GM12878 (cell line): ENCODE measurements at places on chromosomes 5 and 9. TPM values are rescaled to one million over a fixed set of nuclear protein-coding genes. Genes with fewer than 3 reads are reported as not detected.

SV2C gene
- total RNA-seq: 1.1 TPM in 2 replicates

RNF183 gene
- total RNA-seq: not detected in 2 replicates

ZFP2 gene
- not detected in 2 replicates for total RNA-seq

ASS1 gene
- 0.28 and 0.58 TPM in 2 replicates for total RNA-seq

NR2F1 gene
- 0.32 and 0.36 TPM in 2 replicates for total RNA-seq

C9 gene
- 0.13 and 0.54 TPM in 2 replicates for total RNA-seq

FOXD4L6 gene
- not detected in 2 replicates for total RNA-seq

SLCO6A1 gene
- not detected in 2 replicates for total RNA-seq

DNA sequence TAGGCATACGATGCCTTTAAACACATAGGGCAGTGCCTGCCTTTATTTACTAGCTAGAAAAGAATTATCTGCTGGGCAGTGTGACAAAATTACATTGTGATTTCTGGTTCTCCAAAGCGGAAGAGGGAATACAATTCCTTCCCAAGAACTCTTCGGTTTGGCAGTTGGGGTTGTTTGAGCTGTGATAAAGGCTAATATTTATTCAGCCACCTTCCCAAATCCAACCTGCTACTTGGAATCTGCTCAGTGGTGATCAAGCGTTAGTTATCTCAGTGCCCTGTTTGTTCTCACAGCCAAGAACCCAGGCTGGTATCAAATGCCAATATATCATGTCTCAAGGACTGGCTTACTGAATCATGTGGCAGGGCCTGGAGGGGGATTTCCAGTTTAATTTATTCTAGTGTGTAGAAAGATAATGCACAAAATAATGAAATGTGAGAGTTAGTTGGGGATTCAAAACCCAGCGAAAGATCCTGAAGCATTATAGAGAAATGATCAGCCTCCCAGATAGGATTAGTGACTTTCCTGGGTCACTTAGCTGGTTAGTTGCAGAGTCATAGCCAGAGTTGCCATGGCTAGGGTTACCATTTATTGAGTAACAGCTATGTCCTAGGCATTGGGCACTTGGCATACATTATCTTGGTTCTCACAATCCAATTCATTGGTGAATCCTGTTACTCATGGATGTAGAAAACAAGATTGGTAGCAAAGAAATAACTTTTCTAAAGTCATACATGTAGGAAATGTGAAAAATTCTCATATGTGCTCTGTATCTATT is 457.0 kb upstream of the KLF4 start:
- H3K4me1 ChIP-seq: no peaks in the 10 kb centered on the region
- H3K36me3 ChIP-seq: no peaks in the 10 kb centered on the region
- no peak overlapping the region for H3K4me3 ChIP-seq
- H3K27ac ChIP-seq: no peak overlapping the region
- no peaks in the 10 kb centered on the region for H3K27me3 ChIP-seq
- no peak for DNase-seq

DNA sequence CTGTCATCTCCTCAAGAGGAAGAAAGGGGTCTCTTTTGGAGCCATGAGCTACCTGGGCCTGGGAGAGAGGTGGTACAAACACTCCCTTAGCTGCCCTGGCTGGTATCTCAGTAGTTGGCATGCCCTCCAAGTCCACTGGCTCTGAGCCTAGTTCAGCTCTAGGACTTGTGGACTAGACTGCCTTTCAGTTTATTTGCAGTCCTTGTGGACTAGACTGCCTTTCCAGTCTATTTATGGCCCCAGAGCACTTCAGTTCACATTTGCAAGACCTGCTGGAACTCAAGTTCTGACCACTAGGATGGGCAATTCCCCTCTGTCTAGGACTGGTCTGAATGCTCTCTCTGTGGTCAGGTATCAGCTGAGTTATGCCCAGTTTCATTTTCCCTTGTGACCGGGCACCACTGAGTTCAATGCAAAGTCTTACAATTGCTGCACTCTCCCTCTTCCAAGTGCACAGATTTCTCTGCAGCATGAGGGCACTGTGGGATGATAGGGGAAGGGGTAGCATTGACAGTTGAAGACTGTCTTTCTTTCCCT is 1019.0 kb downstream of the TAF11L14 start:
- no peak overlapping the region for H3K4me3 ChIP-seq
- peak; percentile 15 for DNase-seq
- no peaks in the 10 kb centered on the region for H3K4me1 ChIP-seq
- H3K27ac ChIP-seq: no peak overlapping the region
- no peaks in the 10 kb centered on the region for H3K36me3 ChIP-seq
- no peaks in the 10 kb centered on the region for H3K27me3 ChIP-seq

GRCh38 chr5:137866541-137867388 is 895 bp upstream of the MYOT start:
- no peak for DNase-seq
- H3K36me3 ChIP-seq: no peaks in the 10 kb centered on the region
- H3K4me3 ChIP-seq: no peak overlapping the region
- H3K27me3 ChIP-seq: no peaks in the 10 kb centered on the region

- no peak for DNase-seq
- H3K4me3 ChIP-seq: no peak overlapping the region
- H3K27ac ChIP-seq: no peak overlapping the region
- no peaks in the 10 kb centered on the region for H3K4me1 ChIP-seq
- no peaks in the 10 kb centered on the region for H3K27me3 ChIP-seq
Observed at GRCh38 chr5:20486826-20487225, 498.8 kb upstream of the CDH18 start.

DNA sequence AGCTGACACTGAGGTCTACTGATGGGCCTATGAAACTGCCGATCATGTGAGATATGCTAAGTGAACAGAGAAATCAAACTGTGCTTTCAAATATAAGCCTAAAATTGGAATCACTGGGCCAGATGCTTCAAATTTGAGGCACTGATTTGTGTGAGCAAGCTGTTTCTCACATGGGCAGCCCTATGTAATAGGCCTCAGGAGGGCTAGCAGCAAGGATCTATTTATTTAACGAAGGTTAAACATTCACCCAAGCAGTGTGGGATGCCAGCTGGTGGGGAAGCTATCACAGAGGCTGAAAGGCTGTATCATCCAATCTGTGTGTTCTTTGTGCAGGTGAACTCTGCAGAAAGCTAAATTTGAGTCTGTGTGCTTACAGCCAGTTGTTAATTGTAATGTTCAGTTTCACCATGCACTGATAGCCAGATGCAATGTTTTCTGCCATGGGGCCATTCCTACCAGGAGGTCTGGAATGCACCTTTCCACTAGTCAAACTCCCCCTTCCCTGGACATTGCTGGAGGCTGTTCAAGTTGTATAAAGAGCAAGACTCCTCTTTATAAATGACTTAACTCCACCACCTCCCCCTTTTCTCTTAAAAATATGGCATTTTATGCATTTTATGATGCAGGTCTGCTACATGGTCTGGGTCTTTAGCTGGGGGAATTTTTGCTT is 228.9 kb downstream of the SH3GL2 start:
- no peak overlapping the region for H3K4me3 ChIP-seq
- H3K27ac ChIP-seq: no peak overlapping the region

DNA sequence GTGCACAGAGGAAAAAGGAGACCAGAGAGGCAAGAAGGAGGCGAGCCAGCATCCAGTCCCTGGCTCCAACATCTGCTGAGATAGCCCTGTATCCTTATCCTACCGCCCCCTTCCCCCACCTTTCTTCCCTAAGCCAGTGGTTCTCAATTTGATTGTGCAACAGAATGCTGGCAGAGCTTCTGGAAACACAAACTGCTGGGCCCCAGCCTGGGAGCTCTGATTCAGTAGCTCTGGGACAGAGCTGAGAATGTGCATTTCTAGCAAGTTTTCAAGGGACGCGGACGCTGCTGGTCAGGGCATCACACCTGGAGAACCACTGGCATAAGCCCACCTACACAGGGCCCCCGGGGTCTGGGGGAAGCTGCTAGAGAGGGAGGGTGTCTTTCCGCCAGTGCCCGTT is 21.1 kb downstream of the AK8 start:
- no peak overlapping the region for H3K4me3 ChIP-seq
- no peaks in the 10 kb centered on the region for H3K36me3 ChIP-seq
- no peaks in the 10 kb centered on the region; the same call in 1 of the 2 replicates for H3K27me3 ChIP-seq
- H3K27ac ChIP-seq: no peak overlapping the region
- DNase-seq: no peak

DNA sequence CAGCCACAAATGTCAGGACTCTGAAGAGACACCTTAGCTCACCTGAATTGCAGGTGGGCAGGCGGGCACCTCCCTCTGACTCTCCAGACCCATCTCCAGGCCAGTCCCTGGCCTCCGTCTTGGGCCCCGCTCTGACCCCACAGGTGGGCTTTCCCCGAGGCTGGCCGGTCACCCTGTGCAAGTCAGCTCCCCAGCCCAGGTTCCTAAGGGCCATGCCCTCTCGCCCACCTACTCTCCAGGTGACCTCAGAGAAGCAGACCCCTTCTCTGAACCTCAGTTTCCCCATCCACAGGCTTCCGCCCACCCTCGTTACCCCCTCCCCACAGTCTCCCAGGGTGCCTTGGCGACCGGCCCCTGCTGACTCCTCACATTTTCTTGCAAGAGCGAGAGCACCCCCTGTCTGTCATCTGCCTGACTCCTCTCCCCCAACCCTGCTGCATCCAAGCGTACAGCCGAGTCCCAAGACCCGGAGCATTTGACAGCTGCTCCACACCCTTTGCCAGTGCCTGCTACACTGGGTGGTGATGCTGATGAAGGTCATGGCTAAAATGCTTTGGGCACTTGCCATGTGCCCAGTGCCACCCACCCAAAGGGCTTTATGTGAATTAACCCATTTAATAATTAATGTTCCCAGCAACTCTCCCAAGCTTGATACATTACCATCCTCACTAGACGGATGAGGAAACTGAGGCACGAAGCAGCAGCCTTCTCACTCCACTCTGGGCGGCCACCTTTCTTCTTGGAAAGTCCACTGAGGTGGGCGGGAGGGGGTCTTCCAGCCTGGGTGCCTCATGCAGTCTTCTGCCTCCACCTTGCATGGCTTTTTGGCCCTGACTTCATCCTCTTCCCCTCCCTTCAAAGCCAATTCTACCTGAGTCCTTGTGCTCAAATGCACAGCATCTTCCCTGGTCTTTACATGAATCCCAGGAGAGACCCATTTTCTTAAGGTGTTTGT is 51.1 kb upstream of the ORM1 start:
- no peak for DNase-seq
- H3K27me3 ChIP-seq: no peaks in the 10 kb centered on the region
- H3K27ac ChIP-seq: no peak overlapping the region
- no peaks in the 10 kb centered on the region for H3K36me3 ChIP-seq

DNA sequence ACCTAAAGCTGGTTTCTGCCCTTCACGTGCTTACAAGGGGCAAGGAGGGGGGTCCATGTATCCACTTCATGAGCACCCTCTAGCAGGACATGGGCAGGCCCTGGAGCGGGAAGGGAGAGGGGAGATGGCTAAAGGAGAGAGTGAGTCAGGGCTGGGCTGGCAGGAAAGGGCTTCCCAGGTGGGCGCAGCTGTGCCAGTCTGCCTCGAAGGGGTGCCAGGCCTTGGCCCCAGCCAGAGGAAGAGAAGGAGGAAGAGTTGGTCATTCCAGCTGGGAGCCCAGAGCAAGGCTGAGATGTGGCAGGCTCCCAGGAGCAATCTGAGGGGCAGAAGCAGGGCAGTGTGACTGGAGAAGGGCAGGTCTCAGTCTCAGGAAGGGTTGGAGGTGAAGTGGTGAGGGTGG is 24.7 kb downstream of the TRIM14 start:
- peaks cover 23% of the 10 kb centered on the region for H3K4me1 ChIP-seq
- DNase-seq: no peak
- H3K27ac ChIP-seq: no peak overlapping the region
- H3K36me3 ChIP-seq: peaks cover 23% of the 10 kb centered on the region

GRCh38 chr9:31210978-31211570 is 1173.4 kb upstream of the ACO1 start:
- peak; percentile 1 for DNase-seq
- H3K4me3 ChIP-seq: no peak overlapping the region
- no peak overlapping the region for H3K27ac ChIP-seq

DNA sequence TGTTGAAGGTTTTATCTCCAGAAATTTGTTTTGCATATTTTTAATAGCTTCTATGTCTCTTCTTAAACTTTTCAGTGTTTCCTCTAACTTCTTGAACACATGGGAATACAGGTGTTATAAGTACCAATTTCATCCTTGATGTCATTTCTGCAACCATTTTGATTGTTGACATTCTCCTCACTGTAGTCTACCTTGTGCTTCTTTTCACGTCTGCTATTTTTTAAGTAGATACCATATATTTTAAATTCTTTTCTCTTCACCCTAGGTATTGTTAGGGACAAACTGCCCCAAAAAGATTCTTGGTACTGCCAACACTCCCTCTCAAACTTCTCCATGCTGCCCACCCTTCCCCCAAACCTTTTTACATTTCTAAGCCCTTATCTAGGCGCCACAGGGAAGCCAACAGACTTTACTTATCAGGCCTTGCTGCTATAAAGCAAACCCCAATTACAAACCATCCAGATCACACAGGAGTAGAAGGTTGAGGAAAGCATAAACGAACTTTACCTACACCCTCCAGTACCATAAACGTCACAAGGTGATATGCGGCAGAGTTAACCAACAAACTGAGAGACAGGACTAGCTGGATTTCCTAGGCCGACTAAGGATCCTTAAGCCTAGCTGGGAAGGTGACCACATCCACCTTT is 1165.3 kb downstream of the TAF11L14 start:
- H3K27ac ChIP-seq: no peak overlapping the region
- no peak for DNase-seq
- no peaks in the 10 kb centered on the region for H3K27me3 ChIP-seq
- no peak overlapping the region for H3K4me3 ChIP-seq

- no peak overlapping the region for H3K27ac ChIP-seq
- H3K4me1 ChIP-seq: no peaks in the 10 kb centered on the region
- no peak overlapping the region for H3K4me3 ChIP-seq
- H3K36me3 ChIP-seq: no peaks in the 10 kb centered on the region
Observed at GRCh38 chr5:167426501-167426900, 864.9 kb upstream of the WWC1 start.

GRCh38 chr5:120082316-120083068 is 381.6 kb upstream of the PRR16 start:
- H3K36me3 ChIP-seq: no peaks in the 10 kb centered on the region
- H3K27me3 ChIP-seq: no peaks in the 10 kb centered on the region
- no peaks in the 10 kb centered on the region for H3K4me1 ChIP-seq
- DNase-seq: no peak
- H3K27ac ChIP-seq: no peak overlapping the region

GRCh38 chr5:1118231-1118698 is 6.4 kb upstream of the SLC12A7 start:
- H3K4me1 ChIP-seq: no peaks in the 10 kb centered on the region
- peaks cover 2% of the 10 kb centered on the region for H3K27me3 ChIP-seq
- no peaks in the 10 kb centered on the region for H3K36me3 ChIP-seq
- no peak overlapping the region for H3K27ac ChIP-seq
- no peak for DNase-seq

DNA sequence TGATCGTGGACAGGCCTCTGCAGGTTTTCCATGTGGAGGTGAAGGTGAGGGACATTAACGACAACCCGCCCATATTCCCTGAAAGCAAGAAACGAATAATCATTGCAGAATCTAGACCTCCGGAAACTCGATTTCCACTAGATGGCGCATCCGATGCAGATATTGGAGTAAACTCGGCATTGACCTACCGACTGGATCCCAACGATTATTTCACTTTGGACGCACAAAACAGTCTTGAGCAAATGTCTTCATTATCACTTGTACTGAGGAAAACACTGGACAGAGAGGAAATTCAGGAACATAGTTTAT is 621 bp downstream of the PCDHA13 start:
- no peaks in the 10 kb centered on the region for H3K27me3 ChIP-seq
- H3K4me3 ChIP-seq: no peak overlapping the region
- no peak for DNase-seq
- no peak overlapping the region for H3K27ac ChIP-seq
- no peaks in the 10 kb centered on the region for H3K36me3 ChIP-seq
